Amygdala (tissue), 56 donors: ENCODE measurements at places on chromosomes 16 and 17.
A peak's percentile ranks its signal among the peaks of the same experiment; 100 is the strongest.

- no peak for DNase-seq
Measured at GRCh38 chr17:41870627-41871026, 5.4 kb upstream of the KLHL11 start.

GRCh38 chr17:1724351-1724868 is at the start of gene WDR81:
Gene WDR81 (plus strand): TSS chr17:1724704. CDS start chr17:1724960, 256 bp downstream.
- peak; percentile 80 for DNase-seq

- peak; percentile 27 for DNase-seq
Measured at GRCh38 chr16:84144209-84144858, 643 bp downstream of the HSDL1 start.

DNA sequence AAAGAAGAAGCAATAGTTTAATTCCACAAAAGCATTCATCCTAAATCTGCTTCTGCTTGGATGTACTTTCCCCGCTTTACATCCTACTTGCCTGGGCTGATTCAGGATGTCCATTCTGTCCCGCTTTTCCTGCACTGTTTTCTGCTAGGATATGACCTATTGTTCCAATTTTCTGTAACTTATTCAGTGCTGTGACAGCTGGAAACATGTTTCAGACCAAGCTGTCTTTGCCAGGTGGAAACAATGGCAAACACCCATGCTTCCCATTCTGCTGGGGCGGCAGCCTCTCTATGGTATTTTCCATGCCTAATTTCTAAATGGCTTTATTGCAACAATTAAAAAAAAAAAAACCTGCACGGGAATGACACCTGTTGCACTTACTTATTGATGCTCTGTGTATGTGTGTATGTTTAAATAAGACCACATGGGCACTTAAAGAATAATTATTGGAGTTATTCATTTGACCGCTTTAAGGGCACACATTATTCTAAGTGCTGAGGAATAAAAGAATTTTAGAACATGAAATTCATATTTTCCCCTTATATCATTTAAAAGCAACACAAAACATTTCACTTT is 21.0 kb downstream of the COQ7 start:
- DNase-seq = no peak

GRCh38 chr17:80939151-80940145 is 52.2 kb upstream of the CHMP6 start:
- DNase-seq = no peak

DNA sequence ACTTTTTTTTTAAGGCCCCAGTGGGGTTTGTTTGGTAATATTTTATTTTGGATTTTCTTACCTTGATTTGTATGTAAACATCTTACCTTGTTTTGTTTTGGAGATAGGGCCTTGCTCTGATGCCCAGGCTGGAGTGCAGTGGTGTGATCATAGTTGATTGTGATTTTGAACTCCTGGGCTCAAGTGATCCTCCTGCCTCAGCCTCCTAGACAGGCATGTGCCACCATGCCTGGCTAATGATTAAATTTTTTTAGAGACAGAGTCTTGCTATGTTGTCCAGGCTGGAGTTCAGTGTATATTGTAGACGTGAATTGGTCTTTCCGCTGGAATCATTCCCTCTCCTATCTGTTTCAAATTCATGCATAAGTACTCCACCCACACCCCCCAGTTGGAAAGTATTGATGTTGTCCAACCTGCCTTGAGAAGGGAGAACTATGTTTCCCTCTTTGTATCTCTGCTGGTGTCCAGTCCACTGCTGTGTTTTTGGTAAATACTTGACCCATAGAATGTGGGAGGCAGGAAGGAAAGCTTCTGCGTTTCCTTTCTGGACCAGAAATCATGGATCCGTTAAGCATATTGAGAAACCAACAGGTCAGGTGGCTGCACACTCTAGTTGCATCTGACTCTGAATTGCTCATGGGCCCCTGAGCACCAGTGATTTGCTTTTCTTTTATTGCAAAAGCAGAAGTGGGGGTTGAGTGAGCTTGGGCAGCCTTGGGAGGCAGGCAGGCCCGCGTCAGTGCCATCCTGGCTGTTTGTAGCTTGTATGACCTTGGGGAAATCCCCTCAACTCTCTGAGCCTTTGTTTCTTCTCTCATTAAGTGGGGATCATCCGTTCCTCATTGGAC is 25.0 kb downstream of the RMI2 start:
- no peak for DNase-seq

DNA sequence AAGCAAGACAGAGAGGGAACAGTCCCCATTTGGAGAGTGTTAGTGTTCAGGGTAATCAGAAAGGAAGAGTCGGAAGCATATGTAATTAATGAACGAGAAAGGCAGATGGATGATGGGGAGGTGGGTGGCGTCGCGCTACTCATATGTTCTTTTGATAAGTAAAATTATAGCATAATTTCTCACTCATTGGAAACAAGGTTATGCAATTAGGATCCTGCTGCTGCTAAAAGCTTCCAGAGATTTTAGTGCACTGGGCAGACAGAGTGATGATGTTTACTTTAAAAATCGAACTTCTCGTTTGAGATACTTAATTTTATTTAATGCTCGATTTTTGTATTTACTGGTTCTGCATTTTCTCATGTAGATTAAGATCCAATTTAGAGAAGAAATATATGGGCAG is 96.2 kb downstream of the PRKCA start:
- DNase-seq = no peak

DNA sequence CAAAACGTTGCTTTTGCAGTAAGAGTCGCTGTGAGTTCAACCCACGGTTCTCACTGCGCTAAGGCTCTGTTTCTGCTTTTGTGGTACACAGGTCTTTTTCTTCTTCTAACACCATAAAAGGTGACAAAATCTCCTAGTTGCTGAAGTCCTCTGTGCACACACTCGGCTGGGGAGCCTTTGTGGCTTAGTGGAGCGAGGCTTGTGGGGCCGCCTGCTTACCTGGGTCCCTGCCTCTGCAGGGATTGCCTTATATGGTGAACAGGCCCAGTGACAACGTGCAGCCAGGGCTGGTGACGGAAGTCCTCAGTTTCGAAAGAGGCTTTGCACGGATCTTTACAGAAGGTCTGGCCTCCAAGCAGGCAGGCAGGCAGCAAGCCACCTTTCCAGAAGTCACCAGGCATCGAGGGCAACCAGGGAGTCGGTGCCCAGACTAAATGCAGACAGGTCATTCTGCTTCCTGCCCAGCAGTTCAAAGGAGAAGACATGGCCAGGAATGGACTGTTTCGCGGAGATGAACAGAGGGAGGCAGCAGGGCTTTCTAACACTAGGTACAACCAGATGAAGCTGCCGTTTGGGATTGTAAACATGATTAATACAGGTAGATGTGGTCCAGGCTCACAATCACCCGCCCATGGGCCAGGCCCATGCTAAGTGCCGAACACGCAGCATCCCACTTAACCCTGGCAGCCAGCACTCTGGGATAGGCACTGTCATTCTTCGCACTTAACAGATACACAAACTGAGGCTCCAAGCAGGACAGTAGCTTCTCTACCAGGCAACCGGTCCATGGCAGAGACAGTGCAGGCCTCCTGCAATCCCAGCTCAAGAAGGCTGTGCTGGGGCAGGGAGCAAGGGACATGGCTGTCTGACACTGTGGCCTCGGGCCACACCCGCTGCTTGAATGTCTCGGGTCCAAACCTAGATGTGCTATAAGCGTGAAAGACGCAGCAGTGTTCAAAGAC is 10.7 kb upstream of the MEAK7 start:
- DNase-seq = no peak

DNA sequence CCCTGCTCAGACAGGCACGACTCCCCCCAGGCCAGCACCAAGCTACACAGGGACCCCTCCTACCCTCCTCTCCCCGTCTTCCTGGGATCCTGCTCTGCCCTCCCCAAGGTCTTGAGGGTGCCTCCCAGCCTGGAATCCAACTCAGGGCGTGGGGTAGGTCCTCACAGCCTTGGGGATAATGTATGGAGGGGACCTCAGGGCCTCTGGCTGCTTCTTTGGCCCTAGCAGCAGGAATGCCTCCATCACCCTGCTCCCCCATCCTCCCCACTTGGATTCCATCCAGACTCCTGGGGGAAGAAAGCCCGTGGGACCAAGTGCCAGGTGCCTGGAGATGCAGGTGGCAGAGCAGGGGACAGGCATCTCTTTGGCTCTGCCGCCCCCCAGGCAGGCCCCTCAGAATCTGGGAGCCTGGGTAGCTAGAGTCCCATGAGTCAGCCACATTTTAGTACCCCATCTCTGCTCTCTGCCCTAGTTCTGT is 10.7 kb upstream of the STAC2 start:
- no peak for DNase-seq

DNA sequence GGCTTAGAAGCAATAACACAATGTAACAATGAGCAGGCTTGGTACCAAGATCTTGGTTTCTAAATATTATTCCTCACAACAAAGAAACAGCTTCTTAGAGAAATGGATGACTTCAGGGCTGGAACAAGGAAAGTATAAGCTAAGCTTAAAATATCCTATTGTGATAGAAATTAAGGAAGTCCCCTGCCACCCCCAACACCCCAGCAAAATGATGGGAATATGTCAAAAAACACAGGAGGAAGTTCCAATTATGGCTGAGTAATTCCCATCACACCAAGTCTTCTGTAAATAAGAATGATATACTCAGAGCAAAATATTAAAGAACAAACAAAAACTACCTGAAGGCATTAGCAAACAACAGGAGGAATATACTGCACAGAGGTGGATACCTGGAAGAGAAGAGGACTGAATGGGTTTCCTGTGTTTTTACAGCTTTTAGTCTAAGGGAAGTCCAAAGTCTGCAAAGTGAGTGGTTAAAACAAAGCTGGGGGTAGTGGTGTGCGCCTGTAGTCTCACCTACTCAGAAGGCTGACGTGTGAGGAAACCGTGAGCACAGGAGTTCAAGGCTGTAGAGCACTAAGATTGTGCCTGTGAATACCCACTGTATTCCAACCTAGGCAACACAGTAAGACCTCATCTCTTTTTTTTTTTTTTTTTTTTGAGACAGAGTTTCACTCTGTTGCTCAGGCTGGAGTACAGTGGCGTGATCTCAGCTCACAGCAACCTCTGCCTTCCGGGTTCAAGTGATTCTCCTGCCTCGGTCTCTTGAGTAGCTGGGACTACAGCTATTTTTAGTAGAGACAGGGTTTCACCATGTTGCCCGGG is 17.1 kb upstream of the ATP6V0A1 start:
- DNase-seq = no peak

- no peak for DNase-seq
Measured at GRCh38 chr16:19382887-19383816, 34.5 kb upstream of the TMC5 start.

DNA sequence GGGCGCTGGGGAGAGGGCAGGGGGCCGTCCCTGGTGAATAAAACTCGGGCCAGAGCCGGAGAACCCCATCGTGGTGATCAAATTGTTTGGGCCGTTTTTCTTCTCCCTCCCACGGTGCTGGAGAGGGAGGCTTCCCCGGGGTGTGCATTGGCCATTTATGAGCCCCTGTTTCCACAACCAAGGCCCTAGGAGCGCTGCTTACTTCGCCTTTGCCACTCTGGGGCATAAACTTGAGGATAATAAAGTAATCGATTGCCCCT is 544 bp downstream of the CCP110 start:
- DNase-seq = peak; percentile 55

DNA sequence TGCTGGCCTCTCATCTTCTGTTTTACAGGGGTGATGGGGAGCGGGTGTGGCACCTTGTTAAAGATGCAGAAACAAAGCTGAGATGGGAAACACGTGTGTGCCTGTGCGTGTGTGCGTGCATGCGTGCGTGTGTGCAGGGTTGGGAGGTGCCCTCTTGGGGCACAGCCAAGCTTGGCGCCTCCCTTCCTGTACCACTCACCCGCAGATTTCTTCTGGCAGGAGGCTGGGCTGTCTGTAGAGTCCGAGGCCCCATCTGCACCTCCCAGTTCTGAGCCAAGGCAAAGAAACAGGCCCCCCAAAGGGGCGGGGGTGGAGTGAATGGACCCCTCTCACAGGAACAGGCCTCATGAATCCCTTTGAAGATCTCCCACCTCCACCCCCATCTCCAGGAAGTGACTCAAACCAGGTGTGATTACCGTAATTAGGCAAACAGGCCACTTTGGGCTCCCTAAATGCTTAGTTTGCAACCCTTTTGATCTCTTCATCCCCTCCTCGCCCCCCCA is 20.9 kb downstream of the TNS4 start:
- DNase-seq = no peak

- DNase-seq = no peak
Measured at GRCh38 chr16:28549301-28549899, 4.3 kb upstream of the SGF29 start.

DNA sequence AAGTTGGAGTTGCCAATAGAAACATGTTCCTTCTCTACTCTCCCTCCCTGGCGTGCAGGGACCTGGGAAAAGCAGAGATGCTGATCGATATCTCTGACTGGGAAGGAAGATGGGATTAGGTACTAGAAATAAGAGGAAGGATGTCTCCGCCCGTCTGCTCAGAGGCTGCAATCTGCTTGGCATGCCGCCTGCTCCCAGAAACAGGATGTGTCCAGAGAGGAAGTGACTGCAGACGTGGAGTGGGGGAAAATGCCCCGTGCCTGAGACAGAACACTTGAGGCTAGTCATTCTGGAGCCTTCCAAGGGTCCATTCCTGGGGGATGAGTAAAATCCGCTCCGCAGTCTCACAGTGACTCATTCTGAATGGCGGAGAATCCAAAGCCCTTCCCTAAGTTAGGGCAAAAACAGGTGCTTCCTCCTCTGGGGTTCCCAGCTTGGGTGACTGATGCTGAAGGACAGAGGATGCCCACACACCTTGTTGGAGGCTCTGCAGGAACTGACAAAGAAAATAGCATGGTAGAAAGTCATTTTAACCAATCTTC is 45.0 kb upstream of the SMURF2 start:
- DNase-seq = no peak

DNA sequence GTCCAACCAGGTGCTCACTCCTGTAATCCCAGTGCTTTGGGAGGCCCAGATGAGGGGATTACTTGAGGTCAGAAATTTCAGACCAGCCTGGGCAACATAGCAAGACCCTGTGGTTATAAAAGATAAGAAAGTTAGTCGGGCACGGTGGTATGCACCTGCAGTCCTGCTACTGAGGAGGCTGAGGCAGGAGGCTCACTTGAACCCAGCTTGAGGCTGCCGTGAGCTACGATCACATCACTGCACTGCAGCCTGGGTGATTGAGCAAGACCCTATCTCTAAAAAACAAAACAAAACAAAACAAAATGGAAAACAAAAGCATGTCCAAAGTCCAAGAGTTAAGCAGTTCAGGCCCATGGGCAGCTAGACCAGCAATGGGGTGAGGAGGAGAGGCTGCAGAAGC is 143.2 kb downstream of the IRX5 start:
- no peak for DNase-seq

DNA sequence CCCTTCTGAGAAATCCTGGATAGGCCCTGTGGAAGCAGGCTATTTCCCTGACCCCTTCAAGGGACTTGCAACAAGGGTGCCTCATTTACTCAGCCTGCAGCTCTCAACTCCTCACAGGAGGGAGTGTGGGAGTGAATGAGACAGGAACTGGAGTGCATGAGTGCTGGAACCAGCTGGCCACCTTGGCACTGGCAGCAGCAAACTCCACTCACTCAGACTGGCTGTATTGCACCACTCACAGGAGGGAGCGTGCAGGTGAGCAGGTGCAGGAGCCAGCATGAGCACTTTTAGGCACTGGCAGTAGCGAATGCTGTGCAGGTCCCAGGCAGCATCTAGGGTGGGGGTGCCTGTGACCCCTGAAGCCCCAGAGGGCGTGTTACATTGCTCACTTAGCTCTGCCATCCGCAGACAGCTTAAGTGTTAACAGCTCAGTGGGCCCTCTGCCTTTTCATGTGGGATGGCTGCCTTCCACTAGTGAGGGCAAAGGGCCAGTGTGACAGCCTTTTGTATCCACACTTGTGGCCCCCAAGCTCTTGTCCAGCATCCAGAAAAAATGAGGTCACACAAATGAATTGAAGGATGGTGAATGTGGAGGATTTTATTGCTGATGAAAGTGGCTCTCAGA is 11.0 kb upstream of the ZNHIT3 start:
- peak; percentile 46 for DNase-seq

GRCh38 chr16:89473136-89473712 is 17.1 kb downstream of the ANKRD11 start:
- no peak for DNase-seq
